ENCODE measurements at places on chromosomes 1 and 21.

DNA sequence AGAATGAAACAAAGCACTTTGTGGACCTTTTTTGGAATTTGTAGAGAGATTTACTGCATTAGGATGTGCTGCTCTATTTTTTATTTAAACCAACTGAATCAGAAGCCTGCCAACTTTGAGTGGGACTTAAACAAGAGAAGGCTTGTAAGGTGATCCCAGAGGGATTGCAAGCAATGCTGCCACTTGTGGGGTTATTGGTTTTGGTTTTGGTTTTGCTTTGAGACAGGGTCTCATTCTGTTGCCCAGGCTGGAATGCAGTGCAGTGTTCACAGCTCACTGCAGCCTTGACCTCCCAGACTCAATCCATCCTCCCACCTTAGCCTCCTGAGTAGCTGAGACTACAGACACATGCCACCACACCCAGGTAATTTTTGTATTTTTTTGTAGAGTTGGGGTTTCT is 32.2 kb upstream of the GNG5 start:
- no peak for DNase-seq

DNA sequence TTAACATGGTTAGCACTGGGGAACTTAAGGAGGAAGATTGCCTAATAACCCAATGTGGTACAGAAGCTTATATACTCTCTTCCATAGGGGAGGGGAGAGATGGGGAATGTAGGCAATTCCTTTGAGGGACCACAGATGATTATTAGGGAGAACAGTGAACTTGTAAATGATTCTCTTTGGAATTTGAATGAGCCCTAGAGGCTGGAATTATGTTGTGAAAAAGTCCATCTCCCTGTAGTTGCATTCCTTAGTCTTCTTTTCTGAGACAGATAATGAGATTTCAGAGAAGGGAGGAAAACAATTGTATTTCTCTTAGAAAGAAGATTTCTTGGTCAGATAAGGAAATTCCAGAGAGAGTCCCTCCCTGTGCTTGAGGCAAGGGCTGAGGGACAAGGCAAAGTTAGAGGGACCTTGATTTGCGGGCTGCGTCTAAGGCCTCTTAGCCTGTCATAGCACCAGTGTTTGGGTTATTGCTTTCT is 89.0 kb upstream of the HMCN1 start:
- no peak for DNase-seq

DNA sequence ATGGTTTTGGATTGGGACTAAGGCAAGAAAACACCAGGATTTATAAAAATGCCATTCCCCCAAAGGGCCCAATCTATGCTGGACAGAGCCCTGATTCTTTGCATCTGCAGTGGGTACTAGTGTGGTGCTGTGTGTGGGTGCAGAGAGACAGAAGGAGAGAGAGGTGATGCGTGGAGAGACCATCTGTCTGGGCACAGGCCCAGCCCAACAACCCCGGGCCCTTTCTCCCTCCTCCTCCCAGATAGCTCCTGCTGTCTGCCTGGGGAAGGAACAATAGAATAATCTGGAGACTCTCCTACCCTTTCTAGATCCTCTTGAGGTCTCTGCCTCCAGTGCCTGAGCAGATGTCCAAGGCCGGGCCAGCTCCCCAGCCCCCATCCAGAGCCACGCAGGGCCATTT is 15.1 kb downstream of the KIAA1614 start:
- DNase-seq: no peak

DNA sequence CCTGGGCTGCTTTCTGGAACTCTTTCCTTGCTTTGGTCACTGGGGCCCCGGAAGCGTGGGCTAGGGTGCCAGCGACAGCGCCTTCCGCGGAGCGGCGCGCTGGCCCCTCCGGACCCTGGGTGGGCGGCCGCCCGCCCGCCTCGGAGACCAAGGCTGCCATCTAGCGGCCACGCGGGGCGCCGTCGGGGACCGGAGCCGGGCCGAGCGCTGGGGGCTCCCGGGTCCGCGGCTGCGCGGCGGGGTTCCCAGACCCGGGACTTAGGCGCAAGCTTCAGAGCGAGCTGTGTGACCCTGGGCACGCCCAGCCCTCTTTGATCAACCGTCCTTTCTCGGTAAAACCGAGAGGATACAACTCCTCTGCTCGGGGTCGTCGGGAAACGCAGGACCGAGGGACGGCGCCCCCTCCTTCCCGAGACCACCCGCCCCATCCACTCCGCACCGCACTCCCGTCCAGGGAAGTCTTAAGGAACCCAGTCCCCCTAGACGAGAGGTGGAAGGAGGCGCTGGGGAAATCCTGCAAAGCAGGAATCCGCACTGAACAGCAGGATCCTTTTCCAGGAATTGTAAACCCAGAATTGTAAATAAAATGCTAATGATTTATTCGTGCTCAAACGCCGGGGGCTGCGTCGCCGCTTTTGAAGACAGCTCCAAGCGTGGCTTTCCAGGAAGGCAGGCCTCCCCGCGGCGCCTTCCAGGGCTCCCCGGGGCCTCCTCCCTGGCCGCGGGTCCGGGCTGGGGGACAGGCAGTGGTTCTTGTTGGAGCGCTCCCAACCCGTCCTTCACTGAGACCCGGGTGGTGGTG is 41.2 kb downstream of the RRAGC start:
- peak; percentile 64 for DNase-seq

- no peak for DNase-seq
Observed at GRCh38 chr1:105072446-105072845, 1322.7 kb downstream of the AMY1C start.

DNA sequence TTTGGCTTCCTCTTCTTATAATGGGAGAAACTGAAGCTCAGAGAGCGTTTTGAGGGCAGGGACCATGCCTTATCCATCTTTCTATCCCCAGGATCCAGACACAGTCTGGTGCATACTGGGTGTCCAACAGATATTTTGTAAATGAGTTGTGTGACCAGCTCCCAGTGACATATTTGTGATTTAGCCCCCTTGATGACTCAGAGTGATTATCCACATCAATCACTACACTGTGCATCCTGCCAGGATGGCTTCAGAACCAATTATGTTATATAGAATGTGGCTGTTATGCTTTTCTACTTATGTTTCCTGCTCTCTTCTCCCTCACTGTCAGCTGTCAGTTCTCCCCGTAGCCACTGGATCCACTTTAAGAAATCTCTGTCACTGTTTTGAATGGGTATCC is 11.3 kb downstream of the OLFML3 start:
- DNase-seq: no peak

GRCh38 chr1:53626616-53627015 is 112.3 kb downstream of the GLIS1 start:
- DNase-seq: no peak

DNA sequence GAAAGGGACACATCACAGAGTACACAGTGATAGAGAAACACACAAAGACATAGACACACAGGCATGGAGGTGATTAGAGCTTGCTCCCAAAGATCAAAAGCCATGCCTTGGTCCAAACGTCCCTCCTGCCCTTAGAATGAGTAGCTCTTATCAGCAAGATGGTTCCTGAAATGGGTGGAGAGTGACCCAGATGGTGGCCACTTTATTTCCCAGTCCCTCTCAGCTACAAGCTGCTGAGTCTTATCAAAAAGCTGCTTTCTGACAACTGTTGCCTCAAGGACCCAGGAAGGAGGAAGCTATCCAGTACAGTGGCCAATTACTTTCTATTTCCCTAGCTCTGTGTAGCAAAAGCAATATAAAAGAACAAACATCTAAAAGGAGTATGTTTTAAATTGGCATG is 7.7 kb upstream of the CLCA1 start:
- DNase-seq: no peak

- DNase-seq: no peak
Observed at GRCh38 chr1:9888886-9889285, 21.2 kb downstream of the CTNNBIP1 start.

- peak; percentile 16 for DNase-seq
Observed at GRCh38 chr1:28577052-28577678, 14.9 kb upstream of the RAB42 start.

DNA sequence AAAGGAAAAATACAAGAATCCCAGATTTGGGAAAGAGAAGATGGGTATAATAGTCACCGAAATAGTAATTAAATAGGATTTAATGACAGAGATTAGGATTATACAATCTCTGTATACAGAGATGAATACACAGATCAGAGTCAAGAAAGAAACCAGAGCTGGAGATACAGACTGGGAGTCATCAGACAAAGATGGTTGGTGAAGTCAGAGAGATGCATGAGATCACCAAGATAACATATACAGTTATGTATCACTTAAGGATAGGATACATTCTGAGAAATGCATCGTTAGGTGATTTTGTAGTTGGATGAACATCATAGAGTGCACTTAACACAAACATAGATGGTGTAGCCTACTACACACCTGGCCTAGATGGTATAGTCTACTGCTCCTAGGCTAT is 49.8 kb downstream of the VCAM1 start:
- no peak for DNase-seq

- no peak for DNase-seq
Observed at GRCh38 chr1:111565079-111565478, 54.5 kb upstream of the RAP1A start.

- DNase-seq: no peak
Observed at GRCh38 chr1:206460836-206461426, 9.3 kb upstream of the IKBKE start.

DNA sequence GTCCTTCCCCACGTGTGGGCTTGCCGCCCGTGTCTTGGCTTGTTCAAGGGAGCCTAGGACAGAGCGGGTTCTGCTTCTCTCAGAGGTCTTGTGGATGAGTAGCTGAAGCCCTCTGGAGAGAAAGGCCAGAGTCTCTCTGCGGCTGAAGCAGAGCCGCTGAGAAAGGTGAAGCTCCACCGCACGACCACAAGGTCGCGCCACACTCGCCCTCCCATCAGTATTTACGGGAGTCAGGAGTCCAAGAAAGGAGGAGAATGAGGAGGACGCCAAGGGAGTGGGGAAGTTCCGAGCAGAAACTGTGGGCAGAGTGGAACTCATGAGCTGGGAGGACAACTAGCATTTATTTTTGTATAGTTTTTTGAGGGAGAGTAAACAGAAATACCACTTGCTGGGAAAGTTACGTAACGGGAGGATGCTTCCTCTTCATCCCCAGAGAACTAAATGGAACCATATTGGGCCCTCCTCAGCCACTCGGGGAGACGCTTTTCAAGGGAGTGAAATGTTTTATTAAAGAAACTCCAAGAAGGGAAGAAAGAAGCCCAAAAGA is 51.6 kb upstream of the HAO2 start:
- DNase-seq: no peak

DNA sequence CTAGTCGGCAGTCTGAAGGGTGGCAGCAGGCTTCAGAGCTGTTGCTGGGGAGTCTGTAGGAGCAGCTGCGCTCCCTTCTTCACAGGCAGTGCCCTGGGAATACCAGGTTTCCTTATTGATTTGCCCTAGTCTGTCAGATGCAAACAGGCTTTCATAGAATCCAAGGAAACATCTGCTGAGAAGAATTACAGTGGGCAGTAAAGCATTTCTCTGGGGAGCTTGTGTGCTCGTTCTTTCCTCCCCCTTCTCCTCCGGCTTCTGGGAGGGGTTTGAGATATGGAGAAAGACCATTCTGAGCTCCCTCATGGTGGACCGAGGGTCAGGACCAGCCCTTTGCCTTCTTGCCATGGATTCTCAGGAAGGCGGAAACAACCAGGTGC is 25.4 kb upstream of the PARP1 start:
- DNase-seq: no peak

- DNase-seq: peak; percentile 40
Observed at GRCh38 chr1:179079113-179079761, 2.6 kb upstream of the TOR3A start.

DNA sequence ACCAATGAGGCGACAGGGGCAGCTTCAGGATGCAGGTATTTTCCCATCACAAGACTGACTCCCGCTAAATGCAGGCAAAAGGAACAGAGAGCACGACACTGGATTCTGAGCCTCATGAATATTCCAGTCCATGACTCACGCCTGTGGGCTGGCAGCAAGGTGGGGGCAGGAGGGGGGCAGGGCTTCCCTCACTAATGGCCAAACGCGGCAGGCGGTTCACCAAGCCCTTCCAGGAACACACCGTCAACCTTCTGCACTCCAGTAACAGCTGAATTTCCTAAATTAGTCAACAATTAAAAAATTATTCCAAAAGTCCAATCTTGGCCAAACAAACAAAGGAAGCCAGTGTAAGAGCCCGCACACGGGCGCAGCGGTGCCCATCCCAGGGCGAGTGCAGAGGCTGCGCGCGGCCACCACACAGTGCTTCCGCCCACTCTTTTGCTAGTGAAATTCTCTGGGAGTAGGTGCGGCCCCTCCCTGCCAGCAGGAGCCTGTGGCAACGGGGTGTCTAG is 12.5 kb upstream of the GPR153 start:
- no peak for DNase-seq

- no peak for DNase-seq
Observed at GRCh38 chr1:96934282-96934681, 212.7 kb downstream of the PTBP2 start.

- DNase-seq: no peak
Observed at GRCh38 chr1:183366116-183366515, 52.1 kb downstream of the NMNAT2 start.

DNA sequence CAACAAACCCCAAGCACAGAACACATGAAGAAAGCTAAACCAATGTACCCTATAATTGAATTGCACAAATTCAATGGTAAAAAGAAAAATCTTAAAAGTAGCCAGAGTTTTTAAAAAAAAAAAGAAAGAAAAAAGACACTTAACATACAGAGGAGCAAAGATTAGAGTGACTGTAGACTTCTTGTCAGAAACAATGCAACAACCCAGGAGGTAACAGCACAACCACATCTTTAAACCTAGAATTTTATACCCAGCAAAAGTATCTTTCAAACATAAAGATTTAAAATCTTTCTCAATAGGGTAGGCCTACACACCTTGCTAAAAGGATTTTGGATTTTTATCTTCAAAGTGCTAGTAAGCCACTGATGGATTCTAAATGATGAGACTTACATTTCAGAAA is 64.4 kb downstream of the PHTF1 start:
- no peak for DNase-seq

- no peak for DNase-seq
Observed at GRCh38 chr21:44477131-44477530, 21.8 kb downstream of the LRRC3 start.

- DNase-seq: no peak
Observed at GRCh38 chr1:84012018-84012417, 13.1 kb upstream of the TTLL7 start.

DNA sequence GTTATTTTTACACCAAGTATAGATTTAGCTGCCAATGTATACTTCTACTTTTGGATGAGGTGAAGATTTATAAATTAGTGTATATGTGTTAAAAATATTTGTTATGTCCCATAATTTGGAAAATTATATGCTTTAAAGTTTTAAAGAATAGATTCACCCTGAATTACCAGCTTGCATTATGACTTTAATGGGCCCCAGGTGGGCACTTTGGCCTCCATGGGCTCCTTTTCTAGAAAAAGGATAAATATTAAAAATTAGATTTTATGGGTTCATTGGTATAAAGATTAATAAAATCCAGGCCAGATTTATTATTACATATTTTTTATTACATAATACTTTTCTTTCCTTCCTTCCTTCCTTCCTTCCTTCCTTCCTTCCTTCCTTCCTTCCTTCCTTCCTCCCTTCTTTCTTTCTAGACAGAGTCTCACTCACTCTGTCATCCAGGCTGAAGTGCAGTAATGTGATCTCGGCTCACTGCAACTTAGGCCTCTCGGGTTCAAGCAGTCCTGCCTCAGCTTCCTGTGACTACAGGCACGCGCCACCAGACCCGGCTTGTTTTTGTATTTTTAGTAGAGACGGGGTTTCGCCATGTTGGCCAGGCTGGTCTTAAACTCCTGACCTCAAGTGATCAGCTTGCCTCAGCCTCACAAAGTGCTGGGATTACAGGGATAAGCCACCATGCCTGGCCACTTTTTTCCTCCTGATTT is 21.9 kb downstream of the KMO start:
- DNase-seq: no peak
